ENCODE measurements at places on chromosomes 4 and X. TPM values are rescaled to one million over a fixed set of nuclear protein-coding genes. Genes with fewer than 3 reads are reported as not detected.

The MAP3K15 gene
- total RNA-seq: under 0.01 TPM

The ETFDH gene
- 21.9 TPM for total RNA-seq

The FOXR2 gene
- total RNA-seq: not detected

The ASMT gene
- under 0.01 TPM for total RNA-seq

The TENM3 gene
- 1.3 TPM for total RNA-seq

The PROM1 gene
- 0.26 TPM for total RNA-seq

The NAA11 gene
- not detected for total RNA-seq

The FRAS1 gene
- 13.7 TPM for total RNA-seq

The GAGE12J gene
- total RNA-seq: not detected

The CFP gene
- total RNA-seq: 0.26 TPM

The UGT2A1 gene
- total RNA-seq: not detected

The IL13RA1 gene
- 25.0 TPM for total RNA-seq

The TRIM60 gene
- not detected for total RNA-seq

The FMR1NB gene
- not detected for total RNA-seq

The LIMCH1 gene
- total RNA-seq: 5.2 TPM

The GYPE gene
- total RNA-seq: not detected

The RNF128 gene
- 32.1 TPM for total RNA-seq

The FANCB gene
- total RNA-seq: 1.8 TPM

The BST1 gene
- total RNA-seq: 0.64 TPM

The DDX53 gene
- not detected for total RNA-seq

The ITGB1BP2 gene
- total RNA-seq: 2.4 TPM

The CYTL1 gene
- total RNA-seq: not detected

The CCSER1 gene
- 10.9 TPM for total RNA-seq

The GPR82 gene
- total RNA-seq: not detected

The C4orf33 gene
- total RNA-seq: 6.6 TPM

The HEPH gene
- total RNA-seq: under 0.01 TPM

The MAGEA4 gene
- not detected for total RNA-seq

The SERTM2 gene
- under 0.01 TPM for total RNA-seq

The MPP1 gene
- 2.2 TPM for total RNA-seq

The ANXA10 gene
- total RNA-seq: 0.79 TPM

The SORCS2 gene
- total RNA-seq: under 0.01 TPM

The FDCSP gene
- total RNA-seq: not detected

The ARHGAP36 gene
- total RNA-seq: not detected

The GC gene
- not detected for total RNA-seq

The SYP gene
- under 0.01 TPM for total RNA-seq

The PAGE3 gene
- total RNA-seq: not detected

The HAND2 gene
- total RNA-seq: 1.1 TPM

The TSC22D3 gene
- 84.7 TPM for total RNA-seq

The CHST7 gene
- total RNA-seq: 3.4 TPM

The YIPF7 gene
- not detected for total RNA-seq

The UGT8 gene
- total RNA-seq: under 0.01 TPM

The NUDT10 gene
- 0.79 TPM for total RNA-seq

The SYN1 gene
- total RNA-seq: not detected
